Posterior vena cava (tissue), 2 donors: ENCODE measurements at places on chromosomes 11 and 22.

- no peak for DNase-seq
Measured at GRCh38 chr11:26909991-26910591, 83.8 kb upstream of the FIBIN start.

GRCh38 chr11:87330187-87330601 is 292.5 kb downstream of the TMEM135 start:
- DNase-seq = no peak

DNA sequence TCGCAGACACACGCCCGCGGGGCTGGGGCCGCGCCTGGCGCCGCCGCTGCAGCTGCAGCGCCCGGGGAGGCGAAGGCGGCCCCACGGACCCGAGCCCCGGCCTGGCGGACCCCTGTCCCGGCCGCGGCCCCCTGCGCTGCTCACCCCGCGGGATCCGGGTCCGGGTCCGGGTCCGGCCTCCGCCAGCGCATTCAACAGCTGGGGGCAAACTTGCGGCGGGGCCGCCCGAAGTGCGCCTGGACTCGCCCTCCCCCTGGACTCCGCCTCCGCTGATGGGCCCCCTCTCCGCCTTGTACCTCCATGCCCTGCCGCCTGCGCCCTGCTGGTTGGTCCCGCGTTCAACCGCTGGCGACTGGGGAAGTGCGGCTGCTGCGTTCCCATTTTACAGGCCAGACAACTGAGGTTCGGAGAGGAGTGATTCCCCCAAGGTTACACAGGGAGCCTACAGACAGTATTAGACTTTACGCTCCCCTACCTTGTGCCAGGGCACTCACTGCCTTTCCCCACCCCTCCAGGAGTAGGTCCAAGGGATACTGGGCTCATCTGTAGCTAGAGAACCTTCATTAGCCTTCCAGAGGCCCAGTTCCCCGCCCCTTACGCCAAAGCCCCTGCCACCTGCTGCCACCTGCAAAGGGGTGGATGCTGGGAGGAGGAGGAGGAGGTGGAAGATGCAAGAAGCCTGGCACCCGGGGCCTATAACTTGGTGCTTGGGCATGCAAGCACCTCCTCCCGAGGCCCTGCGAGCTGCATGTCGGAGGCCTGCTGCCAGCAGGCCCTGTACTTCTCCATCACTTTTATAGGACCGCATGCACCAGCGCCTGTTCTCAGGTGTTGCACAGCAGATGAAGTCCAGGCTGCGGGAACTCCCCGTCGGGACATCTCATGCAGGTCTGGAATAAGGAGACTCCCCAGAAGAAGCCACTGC is 694 bp upstream of the ELFN2 start:
- no peak for DNase-seq

- DNase-seq = no peak
Measured at GRCh38 chr11:115996808-115997188, 492.6 kb upstream of the CADM1 start.

DNA sequence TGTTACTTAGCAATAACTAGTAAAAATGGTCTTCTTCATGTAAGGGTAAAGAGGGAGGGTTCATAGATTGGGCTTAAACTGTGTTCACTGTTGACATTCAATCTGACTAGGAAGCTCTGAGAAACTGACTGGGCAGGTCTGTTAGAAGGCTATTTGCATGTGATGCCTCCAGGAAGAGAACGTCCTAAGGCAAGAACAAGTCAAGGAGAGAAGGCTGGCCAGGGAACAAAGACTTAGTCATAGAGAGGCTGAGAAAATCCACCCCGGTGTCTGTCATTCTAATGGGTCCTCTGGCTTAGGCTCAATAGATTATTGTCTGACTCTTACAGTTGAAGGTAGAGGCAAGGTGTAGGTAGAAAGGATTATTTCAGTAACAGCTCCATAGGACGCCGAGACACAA is 50.3 kb upstream of the CD44 start:
- no peak for DNase-seq

GRCh38 chr11:13028322-13028721 is 19.2 kb downstream of the RASSF10 start:
- no peak for DNase-seq

DNA sequence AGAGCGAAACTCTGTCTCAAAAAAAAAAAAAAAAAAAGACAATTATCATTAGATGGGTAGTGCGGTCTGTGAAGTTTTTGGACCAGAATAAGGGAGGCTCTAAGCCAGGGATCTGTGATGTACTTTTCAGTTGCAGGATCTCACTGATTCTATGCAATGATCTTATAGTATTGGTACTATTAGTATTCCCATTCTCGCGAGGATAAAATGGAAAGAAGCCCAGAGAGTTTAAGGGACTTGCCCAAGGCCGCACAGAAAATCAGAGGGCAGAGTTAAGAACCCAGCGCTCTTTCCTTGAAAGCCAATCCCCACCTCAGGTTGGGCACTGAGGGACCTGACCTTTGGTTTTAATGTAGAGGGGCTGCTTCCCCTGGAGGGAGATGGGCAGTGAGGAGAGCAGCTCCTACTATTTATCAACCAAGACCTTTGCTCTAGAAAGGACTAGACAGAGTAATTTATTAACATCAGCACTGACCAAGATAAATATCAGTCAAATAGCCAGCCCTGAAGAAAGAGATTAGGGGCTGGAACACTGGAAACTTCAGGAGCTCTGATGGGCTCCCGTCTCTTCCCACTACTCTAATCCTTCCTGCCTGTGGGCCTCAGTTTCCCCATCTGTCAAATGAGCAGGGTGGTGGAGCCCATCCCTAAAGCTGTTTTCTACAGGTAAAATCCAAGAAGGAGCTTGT is 6.0 kb downstream of the NIPSNAP1 start:
- DNase-seq = no peak

DNA sequence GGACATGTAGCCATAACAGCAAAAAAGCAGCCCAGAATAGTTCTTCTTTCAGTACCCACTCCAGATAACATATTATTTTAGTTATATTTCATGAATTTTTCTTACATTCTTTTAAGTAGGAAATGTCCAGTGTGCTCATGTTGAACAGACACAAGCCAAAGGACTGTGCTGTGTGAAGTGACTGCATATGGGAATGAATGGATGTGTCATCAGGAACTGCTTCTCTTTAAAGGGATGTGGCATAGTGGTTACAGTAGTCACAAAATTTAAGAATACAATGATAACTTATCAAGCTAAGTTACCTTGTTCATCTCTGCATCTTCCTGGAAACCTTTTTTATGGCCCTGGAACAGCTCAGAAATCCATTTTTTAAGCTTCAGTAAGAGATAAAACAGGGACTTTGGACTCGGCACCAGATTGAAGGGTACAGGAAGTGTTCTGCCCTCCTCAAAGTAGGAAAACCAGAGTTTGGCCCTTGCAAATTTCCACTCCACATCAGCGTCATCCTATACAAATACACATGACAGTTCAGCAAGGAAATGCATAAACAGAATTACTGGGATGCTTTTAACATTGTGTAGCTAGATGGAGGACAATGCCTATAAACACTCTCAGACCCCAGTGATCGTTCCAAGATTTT is 112.8 kb downstream of the TRPC6 start:
- DNase-seq = no peak

DNA sequence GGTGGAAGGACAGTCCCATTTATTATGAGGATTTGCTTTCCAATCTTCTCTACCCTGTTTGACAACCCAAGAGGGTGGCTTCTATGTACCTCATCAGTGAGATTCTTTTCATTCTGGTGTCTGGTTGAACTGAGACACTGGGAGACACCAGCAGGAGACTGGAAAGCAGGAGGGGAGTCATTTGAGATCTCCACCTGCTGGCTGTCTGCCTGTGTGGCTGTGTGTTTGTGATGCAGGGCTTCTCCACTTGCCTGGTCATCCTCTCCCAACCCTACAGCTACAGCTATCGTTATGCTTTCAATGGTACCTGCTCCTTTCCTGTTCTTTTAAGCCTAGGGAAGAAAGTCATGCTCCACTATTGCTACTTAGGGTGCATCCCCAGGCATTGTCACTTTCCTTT is 48.6 kb downstream of the MRGPRX1 start:
- no peak for DNase-seq

- no peak for DNase-seq
Measured at GRCh38 chr11:62104816-62105653, 18.8 kb upstream of the INCENP start.

GRCh38 chr11:108958368-108959104 is 293.7 kb downstream of the DDX10 start:
- no peak for DNase-seq
